Ovary (tissue), 10 donors: ENCODE measurements at places on chromosomes 5 and 9. TPM values are rescaled to one million over a fixed set of nuclear protein-coding genes. Genes with fewer than 3 reads are reported as not detected.

DNA sequence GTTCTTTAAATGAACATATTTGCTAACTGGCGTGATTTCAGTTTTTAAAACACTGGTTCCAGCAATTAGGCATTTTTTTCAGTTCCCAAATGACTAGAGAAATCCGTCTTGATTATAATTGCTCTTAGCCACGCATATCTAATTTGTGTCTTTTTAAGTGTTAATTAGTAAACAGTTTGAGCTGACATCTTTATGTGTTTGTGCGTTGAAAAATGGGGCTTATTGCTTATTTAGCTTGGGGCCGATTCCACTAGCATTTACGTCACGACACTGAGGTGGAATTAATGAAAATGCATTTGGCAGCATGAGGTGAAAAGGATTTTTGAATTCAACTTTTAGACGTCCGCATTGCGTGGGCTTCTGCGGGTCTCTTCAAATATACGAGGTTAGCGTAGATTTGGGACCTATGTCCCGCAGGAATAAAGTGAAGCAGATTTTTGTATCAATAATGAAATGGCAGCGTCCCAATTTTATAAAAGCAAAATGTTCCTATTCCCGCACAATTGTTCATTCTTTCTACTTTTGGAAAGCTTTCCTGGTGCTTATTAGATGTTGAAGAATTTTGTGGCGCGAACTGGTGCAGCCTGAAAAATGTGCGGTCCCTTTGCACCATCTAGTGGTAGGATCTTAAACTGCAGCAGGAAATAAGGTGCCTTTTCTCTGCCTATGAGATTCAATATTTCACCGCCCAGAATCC lies 122.7 kb upstream of the LMX1B start:
- DNase-seq = no peak
- no peaks in the 10 kb centered on the region for H3K4me1 ChIP-seq
- no peaks in the 10 kb centered on the region for H3K36me3 ChIP-seq
- H3K27me3 ChIP-seq = no peaks in the 10 kb centered on the region
- no peak overlapping the region for H3K27ac ChIP-seq
- no peak overlapping the region for H3K4me3 ChIP-seq

DNA sequence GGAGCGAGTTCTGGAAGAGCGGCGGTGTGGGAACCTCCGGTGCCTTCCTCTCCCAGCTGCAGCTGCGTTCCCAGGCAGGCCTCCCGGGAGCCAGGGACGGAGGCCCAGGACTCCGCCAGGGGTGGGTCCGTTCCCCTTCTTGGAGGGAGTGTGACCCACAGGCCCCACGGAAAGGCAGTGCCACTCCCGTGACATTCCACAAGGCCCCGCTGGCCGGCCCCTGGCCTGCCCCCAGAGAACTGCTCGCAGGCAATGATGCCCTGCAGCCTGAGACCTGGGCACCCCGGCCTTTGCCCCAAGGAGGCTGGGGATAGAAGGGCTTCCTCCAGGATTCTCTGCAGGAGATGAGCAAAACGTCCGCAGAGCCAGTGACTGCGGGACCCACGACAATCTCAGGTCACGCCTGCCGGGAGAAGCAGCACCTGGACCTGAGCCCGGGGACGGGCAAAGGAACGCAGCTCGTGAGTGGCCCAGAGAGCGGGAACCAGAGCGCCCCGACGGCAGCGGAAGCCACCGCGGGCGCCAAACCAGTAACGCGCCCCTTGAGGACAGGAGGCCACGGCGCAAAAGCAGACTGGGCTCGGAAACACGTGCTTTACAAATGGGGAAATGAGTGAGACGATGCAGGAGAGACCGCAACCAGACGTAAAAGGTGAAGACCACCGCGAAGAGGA lies 9.3 kb downstream of the OBP2B start:
- peak overlapping the region; percentile 41 for H3K27ac ChIP-seq
- H3K36me3 ChIP-seq = no peaks in the 10 kb centered on the region
- DNase-seq = peak; percentile 53
- H3K27me3 ChIP-seq = no peaks in the 10 kb centered on the region

DNA sequence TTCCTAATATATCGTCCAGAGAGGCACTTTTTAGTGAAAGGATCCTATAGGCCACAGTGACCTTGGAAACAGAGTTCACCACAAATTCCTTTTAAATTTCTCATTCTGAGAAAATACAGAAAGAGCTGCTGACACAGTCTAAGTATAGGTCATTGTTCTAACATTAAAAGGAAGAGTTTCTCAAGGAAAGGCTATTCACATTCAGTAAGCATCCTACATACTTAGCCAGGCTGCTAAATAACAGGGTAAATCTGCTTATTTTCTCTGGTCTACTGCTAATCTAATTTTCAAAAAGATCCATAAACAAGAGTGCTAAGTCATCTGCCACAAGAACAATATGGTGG lies 313.7 kb downstream of the PDE4D start:
- no peak overlapping the region for H3K4me3 ChIP-seq
- no peak overlapping the region for H3K27ac ChIP-seq
- DNase-seq = no peak

GRCh38 chr5:2253040-2253975 lies 370.6 kb upstream of the IRX4 start:
- no peaks in the 10 kb centered on the region for H3K27me3 ChIP-seq
- no peaks in the 10 kb centered on the region for H3K4me1 ChIP-seq
- no peak overlapping the region for H3K27ac ChIP-seq
- H3K36me3 ChIP-seq = no peaks in the 10 kb centered on the region

DNA sequence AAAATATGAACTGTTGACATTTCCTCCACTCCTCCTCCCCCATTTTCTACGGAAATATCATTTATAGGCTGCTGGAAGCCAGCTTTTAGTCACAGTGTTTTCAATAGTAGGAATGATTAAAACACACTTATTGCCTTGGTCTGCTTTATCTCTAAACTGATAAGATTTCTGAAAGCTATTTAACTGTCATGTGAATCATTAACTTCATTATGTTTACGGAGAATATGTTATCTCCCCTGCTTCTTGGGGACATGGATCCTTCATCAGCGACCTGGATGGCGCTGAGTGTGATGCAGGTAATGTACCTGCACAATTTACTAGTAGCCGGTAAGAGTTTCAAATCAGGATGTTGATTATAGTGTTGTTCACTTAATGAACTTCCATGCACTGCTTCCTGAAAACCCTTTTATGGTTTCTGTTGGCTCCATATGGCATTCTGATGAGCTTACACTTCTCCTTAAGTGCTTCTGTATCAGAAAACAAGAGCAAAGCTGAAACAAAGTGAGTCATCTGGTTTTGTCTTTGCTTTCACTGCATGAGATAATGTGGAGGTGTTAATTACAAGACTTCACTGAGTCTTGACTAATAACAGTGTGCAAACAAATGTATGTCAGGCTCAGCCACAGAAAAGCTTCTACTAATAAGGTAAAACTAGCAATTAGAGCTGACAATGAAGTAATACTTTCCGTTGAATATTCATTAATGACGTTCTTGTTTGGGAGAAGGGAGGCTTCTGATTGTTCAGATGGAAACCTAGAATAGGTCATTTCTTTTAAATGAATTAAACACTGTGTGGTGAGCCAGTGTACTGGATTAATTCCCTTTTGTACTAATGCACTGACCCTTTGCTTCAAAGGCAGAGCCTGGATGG lies 162.4 kb upstream of the ZNF608 start:
- no peak overlapping the region for H3K27ac ChIP-seq
- no peaks in the 10 kb centered on the region for H3K27me3 ChIP-seq
- peaks cover 10% of the 10 kb centered on the region for H3K4me1 ChIP-seq
- no peaks in the 10 kb centered on the region for H3K36me3 ChIP-seq
- no peak for DNase-seq

GRCh38 chr5:40568548-40568947 lies 111.2 kb upstream of the PTGER4 start:
- H3K4me3 ChIP-seq = no peak overlapping the region
- no peaks in the 10 kb centered on the region for H3K4me1 ChIP-seq
- DNase-seq = no peak

DNA sequence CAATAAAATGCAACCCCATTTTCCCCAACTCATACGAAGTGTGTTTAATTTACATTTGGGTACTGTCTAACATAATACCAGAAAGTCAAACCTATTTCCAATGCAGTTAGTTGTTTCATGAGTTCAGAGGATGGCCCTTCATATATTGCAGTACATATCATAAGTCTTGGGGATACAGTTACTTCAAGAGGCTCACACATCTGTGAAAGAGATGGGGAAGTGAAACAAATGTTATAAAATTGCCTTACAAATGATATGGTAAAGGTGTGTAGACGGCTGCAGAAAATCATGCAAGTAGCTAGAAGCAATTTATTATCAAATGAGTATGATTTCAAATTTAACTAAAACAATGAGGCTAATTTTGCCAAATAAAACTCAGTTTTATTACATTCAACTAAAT lies 219.0 kb upstream of the CDH12 start:
- DNase-seq = no peak
- H3K27ac ChIP-seq = no peak overlapping the region
- H3K4me1 ChIP-seq = no peaks in the 10 kb centered on the region
- H3K36me3 ChIP-seq = no peaks in the 10 kb centered on the region

DNA sequence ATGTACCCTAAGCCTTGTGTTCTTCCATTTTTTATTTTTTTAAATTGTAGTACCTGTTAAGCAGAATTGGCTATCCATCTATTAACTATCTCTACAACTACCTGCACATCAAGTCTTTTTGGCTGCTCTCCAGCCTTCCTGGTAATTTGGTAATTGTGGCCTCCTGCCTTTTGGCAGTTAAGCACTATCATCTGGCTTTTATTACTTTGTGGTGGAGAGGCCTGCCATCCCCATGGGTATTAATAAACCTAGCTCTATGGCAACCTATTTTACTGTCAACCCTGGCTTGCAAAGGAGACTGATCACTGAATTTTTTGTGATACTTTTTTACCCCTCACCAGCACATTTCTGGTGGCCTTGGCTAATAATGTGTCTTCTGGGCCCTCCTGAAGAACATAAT lies 20.5 kb downstream of the SELENOP start:
- H3K4me3 ChIP-seq = no peak overlapping the region
- no peaks in the 10 kb centered on the region for H3K36me3 ChIP-seq
- H3K4me1 ChIP-seq = no peaks in the 10 kb centered on the region
- DNase-seq = no peak
- H3K27me3 ChIP-seq = no peaks in the 10 kb centered on the region

- H3K27ac ChIP-seq = no peak overlapping the region
- H3K4me1 ChIP-seq = no peaks in the 10 kb centered on the region
- H3K27me3 ChIP-seq = no peaks in the 10 kb centered on the region
- no peak for DNase-seq
- no peaks in the 10 kb centered on the region for H3K36me3 ChIP-seq
Observed at GRCh38 chr9:131628459-131629225, 83.3 kb downstream of the PRRT1B start.

- H3K4me1 ChIP-seq = peaks cover 5% of the 10 kb centered on the region
- no peak overlapping the region for H3K4me3 ChIP-seq
- no peaks in the 10 kb centered on the region for H3K27me3 ChIP-seq
Observed at GRCh38 chr5:761854-762710, 22.4 kb downstream of the ZDHHC11B start.

GRCh38 chr5:159146839-159147238 lies 47.1 kb upstream of the EBF1 start:
- H3K4me1 ChIP-seq = no peaks in the 10 kb centered on the region
- no peaks in the 10 kb centered on the region for H3K27me3 ChIP-seq
- no peak overlapping the region for H3K4me3 ChIP-seq
- no peaks in the 10 kb centered on the region for H3K36me3 ChIP-seq

- H3K27ac ChIP-seq = peak overlapping the region; percentile 6
- no peaks in the 10 kb centered on the region for H3K36me3 ChIP-seq
- H3K27me3 ChIP-seq = no peaks in the 10 kb centered on the region
- H3K4me3 ChIP-seq = no peak overlapping the region
- H3K4me1 ChIP-seq = peaks cover 30% of the 10 kb centered on the region
- peak; percentile 72 for DNase-seq
Observed at GRCh38 chr9:133135146-133135745, 14.2 kb upstream of the RALGDS start.

DNA sequence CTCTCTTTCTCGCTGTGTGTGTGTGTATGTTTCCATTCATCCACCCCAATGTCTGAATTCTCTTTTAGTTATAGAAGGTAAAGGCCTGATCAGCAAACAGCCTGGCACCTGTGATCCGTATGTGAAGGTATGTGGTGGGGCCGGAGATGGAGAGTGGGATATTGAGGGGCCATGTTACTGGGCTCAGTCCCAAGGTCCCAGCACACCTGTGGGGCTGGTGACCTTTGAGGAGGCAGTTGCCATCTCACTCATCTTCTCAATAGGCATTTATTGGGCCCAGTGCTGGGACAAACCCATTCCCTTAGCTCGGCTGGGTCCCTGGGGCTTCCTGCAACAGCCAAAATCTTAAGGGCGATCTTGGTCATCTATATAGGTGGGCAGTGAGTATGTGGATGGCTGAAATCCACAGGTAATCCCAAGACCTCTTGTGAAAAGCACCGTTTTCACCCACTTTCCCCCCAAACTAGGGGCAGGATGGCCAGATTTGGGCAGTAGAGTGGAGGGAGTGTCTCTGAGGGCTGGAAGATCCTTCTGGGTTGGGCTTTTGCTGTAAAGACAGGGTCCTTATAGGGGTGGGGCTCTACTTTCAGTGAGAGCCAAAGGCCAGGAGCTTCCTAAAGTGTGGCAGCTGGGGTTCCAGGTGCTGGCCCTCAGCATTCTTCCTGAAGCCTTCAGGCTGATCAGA lies 19.6 kb downstream of the RGS3 start:
- DNase-seq = no peak
- H3K4me3 ChIP-seq = no peak overlapping the region
- H3K27ac ChIP-seq = no peak overlapping the region
- peaks cover 9% of the 10 kb centered on the region for H3K4me1 ChIP-seq
- no peaks in the 10 kb centered on the region for H3K36me3 ChIP-seq

GRCh38 chr5:157400741-157401495 lies 59.1 kb upstream of the NIPAL4 start:
- DNase-seq = no peak
- no peak overlapping the region for H3K4me3 ChIP-seq
- H3K4me1 ChIP-seq = no peaks in the 10 kb centered on the region
- H3K36me3 ChIP-seq = no peaks in the 10 kb centered on the region
- H3K27ac ChIP-seq = no peak overlapping the region
- H3K27me3 ChIP-seq = no peaks in the 10 kb centered on the region

GRCh38 chr5:139088024-139088423 lies 110.1 kb downstream of the SIL1 start:
- H3K4me3 ChIP-seq = no peak overlapping the region
- no peaks in the 10 kb centered on the region for H3K36me3 ChIP-seq
- H3K27ac ChIP-seq = no peak overlapping the region
- H3K4me1 ChIP-seq = peaks cover 3% of the 10 kb centered on the region
- no peak for DNase-seq

GRCh38 chr5:33788922-33789566 lies 102.7 kb downstream of the ADAMTS12 start:
- no peak overlapping the region for H3K27ac ChIP-seq
- no peak for DNase-seq
- no peaks in the 10 kb centered on the region for H3K36me3 ChIP-seq
- no peaks in the 10 kb centered on the region for H3K27me3 ChIP-seq

ZNF169 gene
- polyA plus RNA-seq = 6.6 TPM

OLFM1 gene
- 22.3 TPM for polyA plus RNA-seq

OR1J2 gene
- not detected for polyA plus RNA-seq

ADAM19 gene
- 10.1 TPM for polyA plus RNA-seq

RASEF gene
- polyA plus RNA-seq = 0.43 TPM

LCN15 gene
- polyA plus RNA-seq = not detected
